ENCODE measurements at places on chromosomes 3 and 15. TPM values are rescaled to one million over a fixed set of nuclear protein-coding genes. Genes with fewer than 3 reads are reported as not detected.

Gene GOLGA8G
- not detected for total RNA-seq

Gene CDCP1
- total RNA-seq: 25.0 TPM

Gene DNASE1L3
- not detected for total RNA-seq

Gene STAB1
- 0.63 TPM for total RNA-seq

Gene CHCHD4
- 15.3 TPM for total RNA-seq

Gene GOLGA8H
- 0.16 TPM for total RNA-seq

Gene DISP2
- 4.6 TPM for total RNA-seq

Gene RTP4
- total RNA-seq: not detected

Gene SEMA7A
- total RNA-seq: 38.1 TPM

Gene SATB1
- 13.8 TPM for total RNA-seq

Gene CCR3
- 0.64 TPM for total RNA-seq

Gene TM4SF1
- 49.2 TPM for total RNA-seq

Gene MRAS
- 8.5 TPM for total RNA-seq

All from Caco-2 (cell line).